ENCODE measurements at places on chromosomes 12 and 14.

DNA sequence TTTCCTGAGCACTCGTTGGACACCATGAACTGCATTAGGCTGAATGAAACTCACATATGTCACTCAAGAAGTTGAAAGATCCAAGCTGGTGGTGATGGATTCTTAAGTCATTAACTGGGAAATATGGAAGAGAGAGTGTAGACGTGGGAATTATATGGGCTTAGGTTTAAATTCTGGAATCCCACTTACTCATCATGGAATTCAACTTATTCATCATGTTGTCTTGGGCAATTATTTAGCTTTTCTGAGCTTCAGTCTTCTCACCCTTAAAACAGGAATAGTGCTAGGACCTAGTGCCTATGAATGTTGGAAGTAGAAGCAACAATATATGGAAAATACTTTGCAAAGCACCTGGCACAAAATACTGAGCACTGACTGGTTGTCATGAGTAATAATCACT lies 292.4 kb upstream of the TBX3 start:
- DNase-seq, result no peak

- DNase-seq, result no peak
Measured at GRCh38 chr14:70893062-70893845, 14.0 kb upstream of the PCNX1 start.

DNA sequence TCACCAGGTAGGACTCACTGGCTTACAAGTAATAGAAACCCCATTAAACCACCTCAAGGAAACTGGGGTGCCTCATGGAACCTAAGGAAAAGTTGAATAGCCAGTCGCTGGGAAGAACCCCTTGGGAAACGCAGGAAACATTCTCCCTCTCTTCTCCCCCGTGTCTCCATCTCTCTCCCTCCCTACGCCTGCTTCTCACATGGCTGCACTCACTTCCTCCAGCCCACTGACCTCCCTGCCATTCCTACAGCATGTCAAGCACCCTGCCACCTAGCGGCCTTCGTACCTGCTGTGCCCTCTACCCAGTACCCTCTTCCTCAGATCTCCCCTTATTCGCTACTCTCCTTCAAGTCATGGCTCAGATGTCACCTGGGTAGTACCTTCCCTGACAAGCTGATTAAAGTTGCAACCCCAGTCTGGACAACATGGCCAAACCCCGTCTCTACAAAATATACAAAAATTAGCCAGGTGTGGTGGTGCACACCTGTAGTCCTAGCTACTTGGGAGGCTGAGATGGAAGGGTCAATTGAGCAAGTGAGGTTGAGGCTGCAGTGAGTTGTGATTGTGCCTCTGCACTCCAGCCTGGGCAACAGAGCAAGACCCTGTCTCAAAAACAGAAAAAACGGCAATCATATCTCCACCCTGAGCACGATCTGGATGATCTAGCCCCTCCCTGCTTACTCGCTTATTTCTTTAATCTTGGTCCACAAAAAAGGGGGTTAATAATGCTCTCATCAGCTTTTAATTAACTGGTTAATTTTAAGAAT lies 6.4 kb upstream of the DTX1 start:
- DNase-seq, result no peak

DNA sequence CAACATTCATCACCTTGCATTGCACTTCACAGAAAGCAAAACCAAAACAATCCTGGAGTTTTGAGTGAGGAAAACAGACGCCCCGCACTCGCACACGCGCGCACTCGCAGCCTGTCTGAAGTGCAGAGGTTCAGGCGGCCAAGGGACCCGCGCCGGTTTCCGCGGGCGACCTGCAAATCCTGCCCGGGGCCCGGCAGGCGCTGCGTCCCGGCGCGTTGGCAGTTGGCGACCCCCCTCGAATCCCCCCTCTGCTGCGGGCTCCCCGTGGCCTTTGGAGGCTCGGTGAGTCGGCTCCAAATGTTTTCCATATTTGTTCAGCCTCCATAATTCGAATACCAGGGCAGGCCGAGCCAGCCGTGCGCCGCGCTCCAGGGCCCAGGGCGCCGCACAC lies at the start of gene SSPN:
Gene SSPN (plus strand): TSS at position 324 of the 391 bp plus-strand sequence. CDS start 100 bp downstream, outside the sequence.
- peak; percentile 81 for DNase-seq

GRCh38 chr14:99682809-99683618 lies 1.1 kb upstream of the CYP46A1 start:
- DNase-seq, result peak; percentile 67

DNA sequence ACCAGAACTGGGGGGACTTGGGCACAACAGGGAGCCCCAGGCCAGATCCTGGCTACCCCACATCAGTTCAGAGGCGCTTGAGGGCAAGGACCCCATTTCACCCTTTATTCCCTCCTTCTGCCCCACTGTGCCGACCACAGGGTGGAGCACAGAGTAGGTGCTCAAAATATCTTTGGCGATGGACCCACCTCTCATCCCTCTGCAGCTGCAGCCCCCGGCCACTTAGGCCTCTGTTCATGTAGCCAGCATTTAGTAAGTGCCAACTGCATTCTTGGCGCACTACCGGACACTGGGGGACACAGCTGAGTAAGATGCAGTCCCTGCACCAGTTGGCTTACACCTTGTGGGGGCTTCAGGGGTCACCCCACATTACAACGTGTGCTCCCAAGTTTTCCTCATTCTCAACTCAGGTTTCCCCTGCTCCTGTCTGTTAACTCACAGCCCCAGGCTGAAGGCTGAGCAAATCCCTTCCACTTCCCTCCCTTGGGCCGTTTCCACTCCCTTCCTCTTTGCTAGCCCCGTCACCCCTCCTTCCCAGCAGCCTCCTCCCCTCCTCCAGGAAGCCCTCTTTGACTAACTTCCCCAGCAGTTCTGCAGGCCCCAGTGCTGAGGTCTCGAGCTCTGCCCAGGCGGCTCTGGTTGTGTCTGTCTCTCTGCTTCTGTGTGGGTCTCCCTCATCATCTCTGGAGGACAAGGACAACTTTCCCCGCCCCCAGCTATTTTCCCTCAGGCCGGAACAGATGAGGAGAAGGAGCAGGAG lies 26.5 kb downstream of the KRT80 start:
- DNase-seq, result no peak

DNA sequence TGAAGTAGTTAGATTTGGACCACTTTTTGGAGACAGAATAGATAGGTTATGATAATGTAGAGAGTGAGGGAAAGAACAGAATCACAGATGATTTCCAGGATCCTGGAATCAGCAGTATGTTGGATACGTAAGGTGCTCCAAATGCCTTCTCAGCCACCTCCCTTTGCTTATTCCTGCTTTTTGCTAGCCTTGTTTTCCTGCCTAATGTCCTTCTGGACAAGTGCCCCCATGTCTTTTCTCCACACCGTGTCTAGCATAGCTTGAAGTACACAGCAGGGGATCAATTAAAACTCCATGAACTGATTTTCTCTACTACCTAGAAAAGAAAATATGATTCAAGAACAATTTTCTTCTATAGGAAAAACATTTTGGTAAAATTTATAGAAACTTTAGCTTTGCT lies 144.0 kb downstream of the SYT1 start:
- no peak for DNase-seq

Data from NCI-H1105 (cell line).